Astrocyte of the spinal cord (primary cell): ENCODE measurements at places on chromosomes 16 and 17.

DNA sequence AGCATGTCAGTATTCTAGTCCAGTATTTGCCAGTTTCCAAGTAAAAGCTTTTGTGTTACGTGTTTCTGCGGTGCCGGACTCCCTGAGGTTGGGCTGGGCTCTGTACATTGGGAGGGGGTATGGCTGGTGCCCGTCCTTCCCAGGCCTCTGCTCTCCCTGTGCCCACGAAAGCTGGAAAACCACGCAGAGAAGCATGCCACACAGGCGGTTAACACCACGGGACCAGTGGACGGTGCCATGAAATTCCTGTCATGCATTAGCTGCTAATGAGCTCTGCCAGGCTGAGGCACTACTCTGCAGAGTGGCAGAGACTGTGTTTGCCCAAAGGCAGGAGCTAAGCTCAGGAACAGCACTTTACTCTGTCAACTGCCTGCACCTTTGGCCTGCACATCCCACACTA is 8.1 kb downstream of the SMIM5 start:
- no peak for DNase-seq

DNA sequence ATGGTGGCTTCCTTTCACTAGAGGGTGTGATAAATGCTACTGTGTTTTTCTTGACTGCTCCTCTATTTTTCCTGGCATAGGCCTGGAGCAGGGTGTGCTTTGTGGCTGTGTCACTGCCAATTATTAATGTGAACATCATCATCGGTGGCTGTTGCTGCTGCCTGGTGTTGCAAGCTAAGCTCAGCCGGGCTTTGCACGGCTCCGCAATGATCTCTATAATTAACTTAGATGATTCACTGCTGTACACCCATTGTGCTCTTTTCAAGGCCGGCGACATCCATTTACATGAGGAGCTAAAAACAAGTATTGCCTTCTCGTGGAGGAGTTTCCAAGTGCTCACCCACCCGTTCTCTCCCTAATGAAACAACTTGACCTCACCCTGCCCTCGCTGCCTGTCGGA is 160.1 kb upstream of the IRX3 start:
- peak; percentile 92 for DNase-seq

GRCh38 chr17:48985436-48986245 is 11.5 kb upstream of the IGF2BP1 start:
- DNase-seq: no peak

DNA sequence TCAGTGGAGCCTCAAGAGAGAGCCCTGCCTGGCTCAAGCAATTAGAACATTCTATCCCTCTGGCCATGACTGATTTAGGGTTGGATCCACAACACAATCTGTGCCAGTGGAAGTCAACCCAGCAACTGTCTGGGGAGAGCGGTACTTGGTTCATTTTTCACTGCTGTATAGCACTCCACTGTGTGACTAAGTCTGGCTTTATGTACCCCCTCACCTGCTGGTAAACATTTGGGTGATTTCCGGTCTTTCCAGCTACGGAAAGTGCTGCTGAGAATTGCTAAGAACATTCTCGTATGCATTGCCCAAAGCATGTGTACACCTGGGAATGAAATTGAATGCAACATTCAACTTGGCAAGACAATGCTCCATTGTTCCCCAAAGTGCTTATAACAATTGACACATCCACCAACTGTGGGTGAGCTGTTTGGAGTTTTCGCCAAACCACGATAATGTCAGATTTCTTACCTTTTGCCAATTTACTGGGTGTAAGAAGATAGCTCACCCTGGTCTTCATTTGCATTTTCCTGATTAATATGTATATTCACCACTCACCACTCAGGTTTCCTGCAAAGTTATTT is 63.5 kb upstream of the MED9 start:
- DNase-seq: no peak

DNA sequence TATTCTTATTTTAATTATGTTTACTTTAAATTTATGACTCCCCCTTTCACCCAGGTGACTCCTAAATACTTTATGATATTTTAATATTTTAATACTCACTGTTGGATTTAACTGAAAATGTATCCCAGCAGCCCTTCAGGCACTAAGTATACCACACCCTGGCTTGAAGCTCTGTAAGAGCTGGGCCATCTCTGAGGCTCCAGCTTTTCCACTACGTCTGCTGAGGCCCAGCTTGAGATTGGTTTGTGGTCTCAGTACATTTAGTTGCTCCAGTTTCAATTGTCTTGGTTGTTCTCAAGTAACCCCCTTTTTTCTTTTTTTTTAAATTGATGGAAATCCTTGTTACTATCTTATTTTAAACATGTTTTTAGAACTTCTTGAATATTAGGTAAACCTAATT is 27.0 kb upstream of the CAPNS2 start:
- DNase-seq: no peak

- DNase-seq: peak; percentile 59
Measured at GRCh38 chr17:37844158-37844976, 79.8 kb upstream of the TBC1D3K start.

GRCh38 chr16:48536614-48537200 is 73.3 kb downstream of the N4BP1 start:
- no peak for DNase-seq

GRCh38 chr16:86868786-86869185 is 290.4 kb downstream of the FOXL1 start:
- no peak for DNase-seq

- DNase-seq: no peak
Measured at GRCh38 chr16:3577302-3577752, at the start of gene NLRC3. NLRC3 (minus strand) TSS chr16:3577403; CDS start chr16:3565036, 12,367 bp downstream.

DNA sequence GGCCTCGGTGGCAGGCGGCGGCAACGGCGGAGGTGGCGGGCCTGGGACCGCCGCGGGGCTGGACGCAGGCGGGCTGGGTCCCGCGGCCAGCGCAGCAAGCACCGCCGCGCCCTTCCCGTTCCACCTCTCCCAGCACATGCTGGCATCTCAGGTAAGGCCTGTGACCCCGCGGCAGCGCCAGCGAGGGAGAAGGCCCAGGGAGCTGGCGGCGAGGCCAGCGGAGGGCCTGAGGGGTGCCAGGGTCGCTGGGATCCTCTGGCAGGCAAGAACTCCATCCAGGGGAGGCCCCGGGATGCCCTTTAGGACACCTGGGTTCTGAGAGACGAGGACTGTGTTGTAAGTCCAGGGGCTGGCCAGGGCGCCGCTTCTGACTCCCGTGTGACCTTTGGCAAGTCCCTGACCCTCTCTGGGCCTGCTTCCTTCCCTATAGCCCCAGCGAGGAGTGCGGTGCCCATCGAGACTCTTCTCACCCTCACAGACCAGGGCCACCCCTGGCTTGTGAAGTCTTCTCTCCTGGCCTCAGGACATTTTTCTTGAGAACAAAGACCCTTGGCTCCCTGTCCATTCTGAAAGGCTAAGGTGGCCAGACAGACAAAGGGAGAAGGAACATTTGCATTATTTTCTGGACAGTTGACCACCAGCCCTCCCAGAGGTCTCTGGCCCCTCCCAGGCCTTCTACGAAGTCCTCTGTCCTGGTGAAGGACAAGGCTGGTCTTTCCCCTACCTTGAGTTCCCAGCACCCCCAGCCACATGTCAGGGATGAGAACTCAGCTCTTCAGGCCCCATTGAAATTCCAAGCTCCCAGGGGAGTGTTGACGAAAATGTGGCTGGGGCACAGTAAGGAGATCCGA is 6.3 kb downstream of the TBX2 start:
- no peak for DNase-seq

DNA sequence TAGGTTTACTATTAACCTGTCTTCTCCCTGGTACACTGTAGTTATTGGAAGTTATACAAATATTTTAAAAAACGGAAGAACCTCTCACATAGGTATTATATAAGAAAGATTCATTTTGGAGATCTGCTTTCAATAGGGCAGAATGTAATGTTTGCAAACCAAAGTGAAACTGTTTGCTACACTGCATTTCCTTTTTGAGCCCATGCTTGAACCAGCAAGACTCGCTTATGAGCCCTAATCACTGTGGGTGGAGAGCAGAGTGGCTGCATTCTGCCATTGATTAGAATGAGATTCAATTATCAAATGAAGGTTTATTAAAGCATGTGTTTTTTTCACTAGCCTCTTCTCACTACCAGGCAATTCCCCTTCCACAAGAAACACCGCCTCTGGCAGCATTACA is 589.7 kb downstream of the CDH11 start:
- DNase-seq: no peak

DNA sequence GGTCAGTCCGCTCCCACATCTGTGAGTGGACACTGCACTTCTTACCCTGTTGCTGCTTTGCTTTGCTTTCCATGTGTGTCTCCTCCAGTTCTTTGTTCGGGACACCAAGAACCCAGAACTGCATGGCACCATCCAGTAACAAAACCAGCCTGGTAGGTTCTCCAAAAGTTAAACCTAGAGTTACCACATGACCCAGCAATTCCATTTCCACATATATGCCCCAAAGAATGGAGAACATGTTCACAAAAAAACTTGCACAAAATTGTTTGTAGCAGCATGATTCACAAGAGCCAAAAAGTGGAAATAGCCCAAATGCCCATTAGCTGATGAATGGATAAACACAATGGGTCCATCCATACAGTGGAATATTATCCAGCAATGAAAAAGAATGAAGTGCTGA is 10.3 kb upstream of the CCL22 start:
- no peak for DNase-seq

- DNase-seq: peak; percentile 92
Measured at GRCh38 chr17:68821860-68822696, 133.1 kb downstream of the ABCA8 start.

DNA sequence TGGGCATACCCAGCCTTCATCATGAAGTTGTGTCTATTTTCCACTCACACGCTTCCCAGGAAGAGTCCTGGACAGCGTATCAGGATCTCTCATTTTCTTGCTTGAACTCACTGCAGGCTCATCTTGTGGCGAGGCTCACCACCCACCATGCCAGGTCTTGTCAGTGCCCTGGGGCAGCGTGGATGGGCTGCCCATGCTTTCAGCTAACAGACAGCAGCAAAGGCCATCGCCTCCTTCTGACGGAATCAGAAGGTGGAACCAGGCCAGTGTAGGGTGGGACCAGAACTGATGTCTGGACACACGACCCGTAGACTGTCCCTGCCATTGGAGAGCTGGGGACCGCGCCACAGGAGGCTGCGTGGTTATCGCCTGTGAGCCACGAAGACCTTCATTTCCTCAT is 169.4 kb downstream of the FOXL1 start:
- no peak for DNase-seq

DNA sequence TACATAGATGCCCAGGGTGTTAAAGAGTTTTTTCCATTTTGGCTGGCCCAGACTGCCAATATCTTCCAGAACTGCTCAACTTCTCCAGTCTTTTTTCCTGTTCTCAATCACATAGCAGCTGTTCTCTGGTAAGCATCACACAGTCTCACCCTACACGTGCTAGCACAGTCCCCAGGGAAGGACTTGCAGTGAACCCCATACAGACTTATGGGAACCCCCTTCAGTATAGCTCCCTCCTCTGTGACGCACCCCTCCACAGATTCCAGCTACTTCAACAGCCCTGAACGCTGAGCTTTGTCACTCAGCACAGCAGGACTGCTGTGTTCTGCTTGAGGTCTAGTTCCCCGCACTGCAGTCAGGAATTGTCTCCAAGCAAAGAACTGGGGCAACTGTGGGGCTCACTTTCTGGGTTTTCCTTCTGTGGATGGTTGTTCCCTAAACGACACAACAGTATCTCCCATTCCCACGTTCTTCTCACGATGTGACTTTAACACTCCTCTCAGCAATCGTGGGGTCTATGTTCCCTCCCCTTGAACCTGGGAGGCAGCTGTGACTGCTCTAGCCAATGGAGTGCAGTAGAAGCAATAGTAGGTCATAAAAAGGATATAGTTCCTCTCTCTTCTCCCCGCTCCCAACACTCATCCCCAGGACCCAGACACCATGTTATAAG is 3.6 kb downstream of the MMP28 start:
- no peak for DNase-seq

DNA sequence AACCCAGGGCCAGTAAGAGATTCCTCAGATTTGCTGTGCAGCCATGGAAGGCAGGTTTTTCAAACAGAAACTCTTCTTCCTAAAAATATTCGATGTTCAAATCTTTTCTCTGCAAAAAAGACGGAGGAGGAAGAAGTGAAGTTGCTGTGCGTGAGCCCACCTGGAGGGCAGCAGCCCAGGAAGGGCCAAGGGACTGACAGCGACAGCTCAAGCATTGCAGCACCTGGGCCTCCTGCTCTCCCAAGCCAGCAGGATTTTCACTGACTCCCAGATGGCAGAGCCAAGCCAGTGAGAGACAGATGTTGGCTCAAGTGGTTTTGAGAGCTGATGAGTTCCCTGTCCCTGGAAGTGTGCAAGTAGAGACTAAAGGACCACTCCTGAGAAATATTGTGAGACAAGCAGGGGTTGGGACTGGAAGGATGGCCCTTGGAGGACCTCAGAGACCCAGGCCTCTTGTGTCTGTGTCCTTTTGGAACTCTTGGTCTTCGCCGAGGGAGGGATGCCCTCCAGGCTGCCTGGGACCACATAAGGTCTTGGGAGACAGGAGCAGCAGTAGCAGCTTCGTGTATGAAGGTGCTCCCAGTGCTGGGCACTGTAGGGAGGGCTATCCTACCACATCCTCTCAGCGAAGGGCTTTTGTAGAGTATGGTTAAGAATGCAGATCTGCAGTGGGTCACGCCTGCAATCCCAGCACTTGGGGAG is 29.3 kb upstream of the TNFRSF13B start:
- no peak for DNase-seq

DNA sequence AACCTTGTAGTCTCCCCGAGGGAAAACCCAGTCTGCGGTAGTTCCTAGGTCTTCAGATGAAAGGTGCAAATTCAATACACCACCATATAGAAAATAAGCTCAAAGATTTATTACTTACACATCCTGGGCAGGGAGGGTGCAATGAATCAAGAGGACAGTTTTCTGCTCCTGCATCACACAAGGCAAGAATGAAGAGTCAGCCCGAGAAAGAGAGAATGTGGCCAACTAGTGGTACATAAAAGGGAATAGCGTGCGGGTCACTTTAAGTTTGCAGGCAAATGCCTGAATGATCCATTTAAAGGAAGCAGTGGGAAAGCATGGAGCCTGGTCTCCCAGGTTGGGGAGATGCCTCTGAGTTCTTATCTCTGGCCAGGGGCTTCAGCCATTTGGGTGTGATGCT is 403.4 kb downstream of the GRIN2A start:
- no peak for DNase-seq

DNA sequence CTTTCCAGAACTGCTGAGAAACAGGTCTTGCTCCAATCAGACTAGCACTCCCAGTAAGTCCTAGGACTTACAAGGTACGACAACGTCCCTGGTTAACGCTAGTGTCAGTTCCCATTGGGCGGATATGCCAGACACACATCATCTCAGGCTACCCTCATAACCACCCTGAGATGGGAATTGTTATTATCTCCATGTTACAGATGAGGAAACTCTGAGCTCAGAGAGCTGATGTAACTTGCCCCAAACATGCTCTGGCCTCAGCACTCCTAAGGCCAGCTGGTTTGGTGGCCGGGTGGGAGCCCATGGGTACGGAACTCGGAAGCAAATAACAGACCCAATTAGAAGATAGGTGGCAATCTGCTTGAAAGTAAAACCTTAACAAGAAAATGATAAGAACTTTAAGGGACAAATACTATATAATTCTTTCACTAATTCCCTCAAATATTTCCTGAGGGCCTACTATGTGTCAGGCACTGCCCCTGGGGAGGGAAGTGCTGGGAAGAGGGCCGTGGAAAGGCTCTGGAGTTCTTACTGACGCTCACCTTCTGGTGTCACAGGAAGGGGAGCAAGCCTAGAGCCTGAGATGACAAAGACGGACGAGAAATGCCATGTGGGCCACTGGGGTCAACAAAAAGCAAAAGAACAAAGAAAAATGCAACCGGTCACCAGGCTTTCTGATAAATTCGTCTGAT is 6.9 kb downstream of the CREBBP start:
- DNase-seq: no peak
